ENCODE measurements at places on chromosomes 5 and 9.

GRCh38 chr9:2179567-2179966 lies 164.4 kb downstream of the SMARCA2 start:
- DNase-seq = no peak

- DNase-seq = no peak
These were observed 478.5 kb downstream of the RASEF start for GRCh38 chr9:82584349-82584863.

- no peak for DNase-seq
These were observed 60.1 kb downstream of the CDH18 start for GRCh38 chr5:19927919-19928318.

GRCh38 chr5:132506094-132506692 lies 15.6 kb upstream of the IRF1 start:
- DNase-seq = no peak

DNA sequence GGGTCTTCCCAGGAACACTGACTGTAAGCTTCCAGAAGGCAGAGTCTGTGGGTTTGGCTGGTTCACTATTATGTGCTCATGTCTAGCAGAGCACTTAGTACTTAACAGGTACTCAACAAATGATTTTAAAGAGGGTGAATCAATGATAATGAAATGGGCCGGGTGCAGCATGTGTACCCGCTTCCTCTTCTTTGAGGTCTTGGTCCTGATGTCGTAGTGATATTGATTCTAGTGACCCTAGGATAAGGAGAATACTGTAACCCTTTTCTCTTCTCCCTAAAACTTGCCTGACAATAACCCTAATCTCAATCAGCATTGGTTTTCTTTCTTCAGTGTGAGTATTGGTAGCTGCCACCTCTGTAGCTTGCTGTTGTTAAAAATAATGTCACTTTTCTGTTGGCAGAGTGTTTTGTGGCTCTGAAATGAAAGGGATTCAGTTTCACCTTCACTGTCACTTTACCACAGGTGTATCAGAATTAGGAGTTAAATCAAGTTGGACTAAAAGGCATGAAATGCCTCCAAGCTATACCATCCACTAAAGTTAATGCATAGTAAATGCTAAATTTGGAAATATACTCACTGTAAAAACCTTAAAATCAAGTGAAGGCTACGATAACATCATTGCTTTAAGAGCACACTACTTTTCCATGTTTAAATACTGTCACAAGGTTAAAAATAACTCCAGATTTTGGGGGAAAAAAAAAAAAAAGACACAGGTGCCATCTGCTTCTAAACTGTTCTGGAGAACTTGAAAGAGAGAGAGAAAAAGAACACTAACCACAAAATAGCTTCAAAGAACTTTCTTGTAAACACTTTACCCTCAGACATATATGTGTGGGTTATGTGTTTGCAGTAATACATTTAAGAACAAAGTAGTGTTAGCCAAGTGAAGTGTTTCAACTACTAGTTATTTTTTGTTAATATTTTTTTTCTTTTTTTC lies 6.0 kb downstream of the CAMK4 start:
- DNase-seq = no peak

- DNase-seq = no peak
These were observed 40.2 kb upstream of the TYRP1 start for GRCh38 chr9:12652973-12653372.

GRCh38 chr5:127280491-127281220 lies 9.9 kb upstream of the MEGF10 start:
- no peak for DNase-seq

- no peak for DNase-seq
These were observed 120.7 kb upstream of the PAPPA start for GRCh38 chr9:116032683-116033440.

DNA sequence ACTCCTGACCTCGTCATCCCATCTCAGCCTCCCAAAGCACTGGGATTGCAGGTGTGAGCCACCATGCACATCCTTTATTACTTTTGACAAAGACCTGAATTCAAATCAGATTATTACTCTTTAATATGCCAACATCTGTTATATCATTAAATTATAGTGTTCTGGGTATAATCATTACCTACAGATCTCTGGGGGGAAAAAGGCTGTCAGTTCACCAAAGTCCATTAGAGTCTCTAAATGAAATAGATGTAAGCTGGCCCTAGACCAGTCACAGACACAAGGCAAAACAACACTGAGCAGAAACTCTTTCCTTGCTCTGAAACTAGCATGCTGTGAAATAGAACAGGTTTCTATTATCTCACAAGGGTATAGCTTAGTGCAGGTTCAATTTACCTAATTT lies 21.6 kb upstream of the TRIO start:
- DNase-seq = no peak

DNA sequence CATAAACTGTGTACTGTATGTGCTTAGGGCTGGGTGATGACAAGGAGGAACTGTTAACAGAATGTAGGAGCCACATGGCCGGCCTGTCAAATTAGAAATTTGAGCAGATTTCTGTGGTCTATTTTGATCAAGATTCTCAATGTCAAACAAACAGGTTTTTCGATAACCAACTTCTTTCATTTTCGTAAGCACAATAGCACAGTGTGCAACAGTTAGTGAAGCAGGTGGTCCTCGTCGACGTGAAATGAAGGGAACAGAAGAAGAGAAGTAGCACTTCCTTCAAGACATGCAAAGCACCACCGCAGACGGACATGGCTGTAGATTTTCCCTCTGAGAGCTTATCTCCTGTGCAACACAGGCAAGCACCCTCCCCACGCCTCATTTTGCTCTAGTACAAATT lies 252.1 kb downstream of the CRB2 start:
- no peak for DNase-seq

DNA sequence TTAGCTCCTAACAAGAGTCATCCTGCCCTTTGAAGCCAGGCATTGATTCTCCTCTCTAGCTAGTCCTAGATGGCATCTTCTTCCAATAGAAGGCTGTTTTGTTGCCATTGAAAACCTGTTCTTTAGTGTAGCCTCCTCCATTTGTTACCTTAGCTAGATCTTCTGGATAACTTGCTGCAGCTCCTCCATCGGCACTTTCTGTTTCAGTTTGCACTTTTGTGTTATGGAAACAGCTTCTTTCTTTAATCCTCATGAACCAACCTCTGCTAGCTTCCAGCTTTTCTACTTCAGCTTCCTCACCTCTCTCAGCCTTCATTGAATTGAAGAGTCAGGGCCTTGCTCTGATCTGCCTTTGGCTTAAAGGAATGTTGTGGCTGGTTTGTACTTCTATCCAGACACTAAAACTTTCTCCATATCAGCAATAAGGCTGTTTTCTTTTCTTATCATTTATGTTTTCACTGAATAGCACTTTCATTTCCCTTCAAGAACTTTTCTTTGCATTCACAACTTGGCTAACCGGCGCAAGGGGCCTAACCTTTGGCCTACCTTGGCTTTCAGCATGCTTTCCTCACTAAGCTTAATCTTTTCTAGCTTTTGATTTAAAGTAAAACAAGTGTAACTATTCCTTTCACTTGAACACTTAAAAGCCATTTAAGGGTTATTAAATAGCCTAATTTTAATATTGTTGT lies 166.5 kb upstream of the SLC12A2 start:
- no peak for DNase-seq
